ENCODE measurements at places on chromosomes 7 and 10. TPM values are rescaled to one million over a fixed set of nuclear protein-coding genes. Genes with fewer than 3 reads are reported as not detected.

Gene ZNF365
- not detected for total RNA-seq

Gene DTX2
- total RNA-seq = 31.3 TPM

Gene OR2A1
- total RNA-seq = not detected

Gene RAPGEF5
- total RNA-seq = 5.5 TPM

Gene SFTPA1
- total RNA-seq = not detected

Gene BET1
- total RNA-seq = 26.2 TPM

Gene PLA2G12B
- 0.14 TPM for total RNA-seq

Gene UBTD1
- 30.2 TPM for total RNA-seq

Gene EPHA1
- 176 TPM for total RNA-seq

Gene PPP1R17
- 2.3 TPM for total RNA-seq

Gene C7orf33
- not detected for total RNA-seq

Gene ITGB8
- 2.2 TPM for total RNA-seq

Gene PRTFDC1
- total RNA-seq = 13.4 TPM

Gene HTR5A
- total RNA-seq = not detected

Gene CDC14C
- 0.07 TPM for total RNA-seq

Gene LIPK
- not detected for total RNA-seq

Gene DEPP1
- 0.28 TPM for total RNA-seq

Gene GPR15LG
- not detected for total RNA-seq

Gene ADCYAP1R1
- total RNA-seq = 1.8 TPM

Gene TET1
- total RNA-seq = 47.6 TPM

Gene DMBT1
- total RNA-seq = 0.10 TPM

Gene ATOH7
- 0.15 TPM for total RNA-seq

Gene PVRIG
- total RNA-seq = not detected

Gene TUBB8
- total RNA-seq = 2.5 TPM

Gene ZNF503
- total RNA-seq = 0.37 TPM

Gene ADARB2
- total RNA-seq = 1.5 TPM

Gene TRIM73
- 1.4 TPM for total RNA-seq

Gene ARPC1A
- total RNA-seq = 188 TPM

Gene POMZP3
- 9.7 TPM for total RNA-seq
